ENCODE measurements at places on chromosomes 11 and 22.

GRCh38 chr11:27525824-27526516 is 19.4 kb upstream of the LIN7C start:
- no peak for DNase-seq

- DNase-seq: peak; percentile 83
Observed at GRCh38 chr22:41290262-41291221, 4.6 kb upstream of the RANGAP1 start.

- no peak for DNase-seq
Observed at GRCh38 chr22:31707519-31707918, 42.4 kb downstream of the PRR14L start.

- no peak for DNase-seq
Observed at GRCh38 chr11:100984668-100985067, 144.9 kb downstream of the PGR start.

DNA sequence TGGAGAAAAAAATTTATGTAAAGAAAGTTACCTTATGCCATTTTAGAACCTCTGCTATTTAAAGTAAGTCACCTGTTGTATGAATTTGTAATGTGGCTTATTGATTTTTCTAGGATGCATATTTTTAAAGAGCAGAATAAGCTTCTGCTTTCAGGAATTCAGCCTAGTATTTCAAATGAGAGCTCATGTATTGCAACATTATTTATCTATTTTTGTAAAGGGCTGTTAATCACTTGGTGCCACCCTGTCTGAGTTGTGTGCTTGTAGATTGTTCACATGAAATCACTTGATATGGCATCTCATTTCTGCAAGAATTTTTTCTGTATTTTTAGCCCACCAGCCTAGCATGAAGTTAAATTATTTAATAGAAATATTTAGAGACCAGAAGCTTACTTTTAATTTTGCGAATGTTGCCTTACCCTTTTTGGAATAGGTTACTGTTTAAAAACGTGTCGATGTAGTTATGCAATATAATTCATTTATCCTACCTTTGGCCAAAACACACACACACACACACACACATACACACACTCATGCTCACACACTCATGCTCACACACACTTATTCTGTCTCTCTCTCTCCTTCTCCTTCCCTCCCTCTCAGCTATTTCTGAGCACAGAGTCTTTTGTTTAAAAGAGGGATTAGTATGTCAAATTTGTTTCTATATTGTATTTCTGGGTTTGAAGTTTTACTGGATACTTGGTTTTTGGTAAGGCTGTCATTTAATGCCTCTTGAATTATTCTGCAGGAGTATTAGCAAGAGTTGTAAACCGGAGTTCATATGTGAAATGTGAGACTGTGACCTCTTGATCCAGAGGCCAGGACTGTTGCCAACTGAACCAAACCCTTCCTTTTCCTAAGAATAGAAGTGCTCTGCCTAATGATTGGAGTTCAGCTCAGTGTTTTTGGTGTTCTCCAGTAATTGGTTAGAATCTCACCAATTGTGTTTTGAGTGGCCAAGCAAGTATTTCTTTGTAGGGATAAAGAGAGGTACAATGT is 34.4 kb downstream of the YAP1 start:
- peak; percentile 77 for DNase-seq

DNA sequence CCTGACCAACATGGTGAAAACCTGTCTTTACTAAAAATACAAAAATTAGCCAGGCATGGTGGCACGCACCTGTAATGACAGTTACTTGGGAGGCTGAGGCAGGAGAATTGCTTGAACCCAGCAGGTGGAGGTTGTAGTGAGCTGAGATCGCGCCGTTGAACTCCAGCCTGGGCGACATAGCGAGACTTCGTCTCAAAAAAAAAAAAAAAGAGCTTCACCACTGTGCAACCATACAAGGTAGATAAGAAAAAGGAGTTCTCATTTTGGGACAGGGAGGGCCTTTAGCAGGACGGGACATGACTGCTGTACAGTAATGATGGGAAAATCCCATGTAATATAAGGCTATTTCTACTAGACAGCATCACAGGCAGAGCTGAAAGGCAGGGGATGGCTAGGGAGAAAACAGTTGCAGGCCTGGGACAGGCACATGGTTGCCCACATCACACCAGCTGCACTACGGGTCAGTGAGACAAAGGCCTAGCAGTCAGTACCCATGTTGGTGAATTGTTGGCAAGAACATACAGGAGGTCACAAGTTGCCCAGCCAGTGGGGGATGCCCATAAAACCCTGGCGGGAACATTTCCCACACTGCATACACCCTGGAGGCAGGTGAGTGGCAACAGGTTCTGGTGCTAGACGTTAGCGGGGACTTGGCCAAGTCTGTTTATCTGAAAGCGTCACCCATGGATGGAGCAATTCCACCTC is 5.4 kb downstream of the TANGO2 start:
- no peak for DNase-seq

DNA sequence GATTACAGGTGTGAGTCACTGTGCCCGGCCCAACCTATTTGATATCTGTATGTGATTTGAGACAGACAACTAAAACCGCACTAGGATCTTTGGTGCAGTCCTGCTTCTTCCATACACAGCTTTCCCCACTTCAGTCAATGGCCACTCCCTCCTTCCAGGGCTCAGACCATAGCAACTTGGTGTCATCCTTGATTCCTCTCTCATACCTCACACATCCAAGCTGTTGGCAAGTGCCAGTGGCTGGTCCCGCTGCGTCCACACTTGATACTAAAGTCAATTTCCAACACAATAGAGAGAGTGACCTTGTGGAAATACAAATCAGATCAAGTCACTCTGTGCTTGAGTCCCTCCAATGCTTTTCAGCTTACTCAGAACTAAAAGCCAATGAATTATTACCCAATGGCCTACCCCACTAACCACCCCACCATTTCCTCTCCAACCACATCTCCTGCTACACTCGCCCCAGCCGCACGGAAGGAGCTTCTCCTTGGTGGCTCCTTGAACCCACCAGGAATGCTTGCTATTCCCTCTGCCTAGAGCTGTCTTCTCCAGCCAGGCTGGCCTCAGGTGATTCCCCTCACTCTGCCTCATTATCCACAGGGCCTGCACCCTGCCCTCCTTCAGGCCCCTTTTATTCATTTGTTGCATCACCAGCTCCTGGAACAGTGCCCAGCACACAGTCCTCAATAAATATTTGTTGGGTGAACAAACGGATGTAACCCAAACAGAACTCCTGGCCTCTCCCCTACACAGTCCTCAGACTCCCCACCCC is 12.9 kb downstream of the ABTB2 start:
- DNase-seq: peak; percentile 73

GRCh38 chr11:62709247-62710000 is 1.9 kb downstream of the GNG3 start:
- peak; percentile 97 for DNase-seq

DNA sequence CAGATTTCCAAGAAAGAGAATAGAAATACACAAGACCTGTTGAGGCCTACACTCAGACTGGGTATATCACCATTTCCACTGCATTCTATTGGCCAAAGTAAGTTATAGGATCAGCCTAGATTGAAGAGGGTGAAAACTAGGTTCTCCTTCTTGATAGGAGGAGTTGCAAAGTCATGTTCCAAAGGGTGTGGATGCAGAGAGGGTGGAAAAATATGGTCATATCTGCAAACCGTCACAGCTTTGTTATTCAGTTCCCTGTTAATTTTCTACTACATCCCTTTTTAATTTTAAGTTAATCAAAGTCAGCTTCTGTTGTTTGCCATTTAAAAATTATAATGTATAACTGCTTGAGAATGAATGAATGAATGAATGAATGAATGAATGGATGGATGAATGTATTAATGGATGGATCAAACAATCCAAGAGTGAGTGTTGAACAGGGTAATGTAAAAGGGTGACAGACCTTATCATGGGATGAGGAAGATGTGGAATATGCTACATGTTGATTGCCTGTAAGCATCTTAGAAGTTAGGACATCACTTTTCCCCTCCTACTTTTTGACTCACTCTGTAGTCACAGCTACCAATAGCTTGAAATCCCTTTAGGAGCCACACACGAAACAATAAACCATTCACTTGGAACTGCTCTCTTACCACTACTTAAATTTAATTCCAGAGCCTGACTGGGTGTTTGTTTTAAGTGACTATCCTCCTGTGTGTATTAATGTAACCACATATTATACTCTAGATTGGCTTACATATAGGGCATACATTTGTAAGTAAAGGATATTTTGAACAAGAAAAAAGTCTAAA is 121.5 kb downstream of the CCDC34 start:
- DNase-seq: peak; percentile 90

- no peak for DNase-seq
Observed at GRCh38 chr22:44628273-44628672, 73.7 kb upstream of the PRR5 start.

DNA sequence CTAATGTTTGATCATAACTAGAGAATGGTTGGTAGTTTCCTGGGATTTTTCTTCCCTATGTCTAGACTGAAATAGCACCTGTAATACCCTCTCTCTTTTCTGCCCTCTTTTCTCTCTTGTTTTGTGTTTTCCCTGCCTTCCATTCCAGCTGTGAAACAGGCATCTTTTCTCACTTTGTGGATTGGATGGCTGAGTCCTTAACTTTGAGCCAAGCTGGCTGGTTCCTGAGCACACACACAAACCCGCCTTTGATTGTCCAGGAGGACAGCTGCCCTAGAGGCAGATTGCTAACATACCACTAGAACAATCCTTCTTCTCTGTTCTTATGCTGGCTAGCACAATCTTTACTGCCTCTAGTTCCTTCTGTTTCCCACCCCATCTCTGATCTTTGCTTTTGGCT is 17.7 kb downstream of the CTNND1 start:
- DNase-seq: peak; percentile 73

DNA sequence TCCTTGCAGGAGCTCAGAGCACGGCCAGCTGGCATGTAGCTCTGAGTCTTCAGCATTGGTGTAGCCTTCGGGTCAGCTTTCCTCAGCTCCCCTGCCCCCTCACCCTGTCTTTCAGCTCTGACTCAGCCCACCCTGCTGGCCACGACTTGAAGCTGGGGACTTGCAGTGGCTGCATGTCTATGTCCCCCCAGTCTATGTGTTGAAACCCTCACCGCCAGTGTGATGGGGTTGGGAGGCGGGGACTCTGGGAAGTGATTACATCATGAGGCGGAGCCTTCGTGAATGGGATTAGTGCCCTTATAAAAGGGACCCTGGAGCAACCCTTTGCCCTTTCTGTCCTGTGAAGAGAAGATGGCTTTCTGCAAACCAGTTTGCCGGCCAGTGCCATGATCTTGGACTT is 111.1 kb downstream of the CTTN start:
- no peak for DNase-seq

GRCh38 chr11:75073459-75074190 is 23.1 kb downstream of the OR2AT4 start:
- no peak for DNase-seq

- peak; percentile 46 for DNase-seq
Observed at GRCh38 chr11:44010789-44011251, 37.0 kb upstream of the ACCSL start.

DNA sequence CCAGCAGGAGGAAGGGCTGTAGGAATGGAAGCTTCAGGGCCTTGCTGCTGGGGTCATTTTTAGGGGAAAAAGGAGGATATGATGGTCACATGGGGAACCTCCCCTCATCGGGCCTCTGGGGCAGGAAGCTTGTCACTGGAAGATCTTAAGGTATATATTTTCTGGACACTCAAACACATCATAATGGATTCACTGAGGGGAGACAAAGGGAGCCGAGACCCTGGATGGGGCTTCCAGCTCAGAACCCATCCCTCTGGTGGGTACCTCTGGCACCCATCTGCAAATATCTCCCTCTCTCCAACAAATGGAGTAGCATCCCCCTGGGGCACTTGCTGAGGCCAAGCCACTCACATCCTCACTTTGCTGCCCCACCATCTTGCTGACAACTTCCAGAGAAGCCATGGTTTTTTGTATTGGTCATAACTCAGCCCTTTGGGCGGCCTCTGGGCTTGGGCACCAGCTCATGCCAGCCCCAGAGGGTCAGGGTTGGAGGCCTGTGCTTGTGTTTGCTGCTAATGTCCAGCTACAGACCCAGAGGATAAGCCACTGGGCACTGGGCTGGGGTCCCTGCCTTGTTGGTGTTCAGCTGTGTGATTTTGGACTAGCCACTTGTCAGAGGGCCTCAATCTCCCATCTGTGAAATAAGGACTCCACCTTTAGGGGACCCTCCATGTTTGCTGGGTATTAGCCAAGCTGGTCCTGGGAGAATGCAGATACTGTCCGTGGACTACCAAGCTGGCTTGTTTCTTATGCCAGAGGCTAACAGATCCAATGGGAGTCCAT is 14.1 kb downstream of the IL10RA start:
- DNase-seq: no peak

GRCh38 chr11:116104498-116105174 is 600.4 kb upstream of the CADM1 start:
- no peak for DNase-seq

DNA sequence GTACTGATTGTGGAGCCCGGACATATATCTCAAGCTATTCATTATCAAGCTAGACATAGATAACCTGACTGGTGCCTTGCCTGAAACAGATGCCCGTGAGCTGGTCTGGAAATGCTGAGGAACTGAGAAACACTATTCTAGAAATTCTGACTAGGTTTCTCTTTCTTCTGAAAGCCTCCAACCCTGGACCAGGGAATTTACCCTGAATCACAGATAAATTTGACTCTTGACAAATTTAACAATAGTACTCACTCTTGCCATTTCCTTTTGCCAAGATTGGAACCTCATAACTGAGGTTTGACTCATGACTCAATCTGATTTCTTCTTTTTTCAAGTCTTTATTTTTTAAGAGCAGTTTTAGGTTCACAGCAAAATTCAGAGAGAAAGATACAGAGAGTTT is 189.6 kb upstream of the SYN3 start:
- no peak for DNase-seq

DNA sequence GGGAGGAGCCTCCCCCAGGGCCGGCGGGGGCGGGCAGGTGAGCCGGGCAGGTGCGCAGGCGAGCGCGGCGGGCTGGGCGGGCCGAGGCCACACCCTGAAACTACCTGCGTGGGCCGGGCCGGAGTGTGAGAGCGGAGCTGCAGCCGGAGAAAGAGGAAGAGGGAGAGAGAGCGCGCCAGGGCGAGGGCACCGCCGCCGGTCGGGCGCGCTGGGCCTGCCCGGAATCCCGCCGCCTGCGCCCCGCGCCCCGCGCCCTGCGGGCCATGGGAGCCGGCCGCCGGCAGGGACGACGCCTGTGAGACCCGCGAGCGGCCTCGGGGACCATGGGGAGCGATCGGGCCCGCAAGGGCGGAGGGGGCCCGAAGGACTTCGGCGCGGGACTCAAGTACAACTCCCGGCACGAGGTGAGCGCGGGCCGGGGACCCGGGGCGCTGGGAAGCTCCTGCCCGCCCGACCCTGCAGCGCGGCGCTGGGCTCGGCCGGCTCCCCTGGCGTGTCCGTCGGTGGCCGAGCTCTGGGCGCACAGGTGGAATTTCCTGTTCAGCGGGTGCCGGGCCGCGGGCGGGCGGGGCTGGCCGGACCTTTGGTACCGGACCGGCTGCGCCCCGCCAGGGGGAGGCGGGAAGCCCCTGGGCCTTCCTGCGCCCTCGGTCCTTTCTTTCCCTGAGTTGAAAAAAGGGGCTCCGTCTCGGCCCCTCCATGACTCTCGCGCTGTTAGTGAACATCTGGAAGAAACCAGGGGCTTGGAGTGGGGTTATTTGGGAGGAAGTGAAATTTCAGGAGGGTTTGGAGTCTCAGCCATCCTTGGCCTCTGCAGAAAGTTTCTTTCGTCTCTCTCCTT is at the start of gene ST14:
Gene ST14, plus strand, starts transcription at position 126 of the 841 bp plus-strand sequence. Its CDS starts 198 bp downstream, at position 324.
- DNase-seq: peak; percentile 18

GRCh38 chr22:26589367-26589844 is 526 bp downstream of the TPST2 start:
- DNase-seq: no peak
